ENCODE measurements at places on chromosomes 11 and 22.

DNA sequence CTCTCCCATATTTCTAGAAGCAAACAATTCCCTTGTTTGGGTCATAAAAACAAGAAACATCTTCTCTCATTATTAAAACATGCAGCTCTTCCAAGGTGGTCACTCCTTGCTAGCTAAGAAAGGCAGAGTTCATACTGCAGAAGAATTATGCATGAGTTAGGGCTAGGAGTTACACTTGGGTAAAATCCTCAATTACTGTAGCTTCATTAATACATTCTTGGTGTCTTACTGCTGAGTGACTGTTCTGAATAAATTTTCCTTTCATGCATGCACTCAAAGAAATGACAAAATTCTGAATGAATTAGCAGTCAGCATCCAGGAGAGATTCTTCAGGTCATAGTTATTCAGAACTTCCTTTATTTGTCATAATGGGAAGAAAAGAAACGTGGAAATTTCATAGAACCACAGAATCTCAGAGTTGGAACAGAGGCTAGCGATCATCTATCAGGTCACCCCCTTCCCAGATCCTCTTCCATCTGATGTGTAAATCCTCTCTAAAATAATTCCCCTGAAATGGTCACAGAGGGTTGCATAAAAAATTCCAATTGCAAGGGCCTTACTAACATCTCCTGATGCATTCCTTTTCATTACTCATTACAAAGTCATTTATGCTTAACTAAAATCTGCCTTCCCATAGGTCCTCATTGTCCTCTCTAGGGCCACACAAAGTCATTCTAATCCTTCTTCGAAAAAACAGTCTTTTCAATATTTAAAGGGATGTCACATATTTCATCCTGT is 771.5 kb downstream of the DLG2 start:
- DNase-seq = no peak

DNA sequence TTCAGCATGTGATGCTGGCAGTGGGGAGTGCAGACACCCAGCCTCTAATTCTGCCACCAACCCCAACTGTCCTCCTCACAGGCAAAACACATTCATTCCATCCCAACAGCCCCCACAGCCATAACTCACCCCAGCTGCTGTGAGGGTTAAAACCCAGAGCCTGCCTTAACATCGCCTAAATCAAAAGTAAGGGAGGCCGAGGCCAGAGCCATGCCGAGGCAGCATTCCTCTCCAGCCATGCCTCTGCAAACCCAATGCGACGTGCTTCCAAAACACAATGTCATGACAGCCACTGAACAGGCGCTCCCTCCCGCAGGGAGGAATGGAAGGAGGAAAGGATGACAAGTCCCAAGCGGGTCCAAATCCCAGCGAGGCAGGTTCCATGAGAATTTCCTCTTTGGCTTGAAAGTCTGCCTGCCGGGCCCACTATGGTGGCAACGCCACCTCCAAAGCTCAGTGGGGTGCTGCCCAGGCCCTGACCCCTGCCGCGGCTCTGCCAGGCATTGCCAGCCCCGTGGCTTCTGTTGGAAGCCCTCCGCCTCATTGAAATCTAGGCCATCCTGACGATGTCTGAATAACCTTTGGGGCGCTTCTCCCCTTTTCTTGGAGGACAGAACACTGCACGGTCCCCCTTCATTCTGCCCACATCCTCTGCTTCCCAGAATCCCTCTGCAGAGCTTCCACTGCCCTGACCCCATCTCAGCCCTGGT is 472.3 kb downstream of the BRD1 start:
- peak; percentile 19 for DNase-seq

DNA sequence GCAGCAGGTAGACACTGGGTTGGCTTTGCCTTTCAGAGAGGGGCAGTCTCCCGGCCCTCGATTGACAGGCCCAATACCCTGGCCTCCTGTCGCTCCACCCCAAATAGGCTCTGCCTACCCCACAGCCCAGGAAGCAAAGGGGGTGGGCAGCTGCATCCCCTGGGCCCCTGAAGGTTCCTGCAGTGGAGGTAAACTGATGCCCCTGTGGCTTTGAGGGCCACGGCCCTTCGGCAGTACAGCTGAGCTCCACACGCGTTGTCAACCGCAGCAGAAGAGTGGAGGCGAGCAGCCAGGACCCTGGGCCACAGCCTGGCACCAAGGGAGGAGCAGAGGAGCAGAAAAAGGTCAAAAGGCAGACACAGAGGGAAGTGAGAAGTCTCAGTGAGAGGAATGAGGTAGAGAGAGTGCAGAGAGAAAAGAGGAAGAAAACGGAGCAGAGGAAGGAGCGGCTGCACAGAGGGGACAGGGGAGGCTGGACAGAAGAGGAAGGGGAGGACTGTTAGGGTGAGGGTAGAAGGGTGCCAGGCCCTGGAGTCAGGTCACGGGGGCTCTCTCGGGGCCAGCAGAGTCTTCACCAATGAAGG is 64.0 kb downstream of the SLC22A12 start:
- DNase-seq = no peak

GRCh38 chr11:111330234-111330893 is 32.0 kb downstream of the POU2AF3 start:
- no peak for DNase-seq

DNA sequence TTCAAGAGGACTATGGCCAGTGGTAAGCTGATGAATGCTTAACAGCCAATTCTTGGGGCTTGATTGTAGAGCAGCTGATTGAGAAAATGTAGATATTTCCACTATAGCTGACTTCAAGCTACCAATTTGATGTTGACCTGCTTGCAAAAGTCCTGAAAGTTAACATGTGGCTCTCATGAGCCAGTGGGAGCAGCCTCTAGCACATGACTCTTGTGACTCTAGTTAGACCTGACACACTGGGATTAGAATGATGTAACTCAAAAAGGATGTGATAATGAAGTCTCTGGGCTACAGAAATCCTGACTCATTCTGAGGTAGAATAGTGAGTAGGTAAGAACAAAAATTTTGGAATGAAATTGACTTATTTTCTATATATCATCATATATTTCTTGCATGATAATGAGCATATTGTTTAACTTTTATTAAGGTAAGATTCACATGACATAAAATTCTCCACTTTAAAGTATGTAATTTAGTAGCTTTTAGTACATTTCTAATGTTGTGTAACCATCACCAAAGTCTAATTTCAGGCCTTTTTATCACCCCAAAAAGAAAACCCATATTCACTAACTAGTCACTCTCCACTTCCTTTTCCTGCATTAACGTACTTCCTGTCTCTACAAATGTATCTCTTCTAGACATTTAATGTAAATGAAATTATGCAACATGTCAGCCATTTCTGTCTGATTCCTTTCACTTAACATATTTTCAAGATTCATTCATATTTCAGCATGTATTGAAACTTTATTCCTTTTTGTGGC is 16.1 kb upstream of the OR52H1 start:
- no peak for DNase-seq

DNA sequence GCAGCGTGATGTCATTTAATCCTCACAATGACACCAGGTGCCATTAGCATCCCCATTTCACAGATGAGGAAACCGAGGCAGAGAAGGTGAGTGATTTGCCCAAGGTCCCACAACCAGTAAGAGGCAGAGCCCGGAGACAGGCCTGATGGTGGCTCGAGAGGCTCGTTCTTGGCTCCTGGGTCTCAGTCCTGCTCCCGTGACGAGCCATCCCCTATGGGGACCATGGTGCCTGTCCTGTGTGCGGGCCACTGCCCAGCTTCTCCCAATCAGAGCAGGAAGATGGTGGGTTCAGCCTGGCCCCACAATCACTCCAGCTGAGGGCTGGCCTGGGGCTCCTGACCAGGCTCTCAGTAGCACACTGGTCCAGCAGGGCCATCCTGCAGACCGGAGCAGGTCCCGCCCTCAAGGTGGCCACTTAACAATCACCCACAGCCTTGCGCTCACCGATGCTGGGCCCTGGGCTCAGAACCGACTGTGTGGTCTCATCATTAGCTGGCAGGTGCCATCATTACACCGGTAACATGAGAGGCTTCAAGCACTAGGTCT is 3.6 kb downstream of the ALDH3B1 start:
- DNase-seq = no peak

GRCh38 chr22:22086501-22087158 is 104.0 kb upstream of the TOP3B start:
- DNase-seq = no peak

- DNase-seq = no peak
Measured at GRCh38 chr22:42984814-42985530, 30.0 kb downstream of the PACSIN2 start.

DNA sequence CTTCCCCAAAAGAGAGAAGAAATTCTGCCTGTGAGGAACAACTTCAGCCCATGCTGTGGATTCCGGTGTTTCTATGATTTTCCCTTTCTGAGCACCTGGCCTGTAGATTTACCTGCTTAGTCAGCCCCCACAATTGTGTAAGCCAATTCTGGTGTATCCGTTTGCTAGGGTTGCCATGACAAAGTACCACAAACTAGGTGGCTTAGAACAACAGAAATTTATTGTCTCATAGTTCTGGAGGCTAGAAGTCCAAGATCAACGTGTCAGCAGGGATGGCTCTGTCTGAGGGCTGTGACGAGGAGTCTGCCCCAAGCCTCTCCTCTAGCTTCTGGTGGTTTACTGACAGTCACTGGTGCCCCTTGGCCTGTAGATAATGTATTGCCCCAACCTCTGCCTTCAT is 15.9 kb upstream of the CYB5R2 start:
- no peak for DNase-seq

- no peak for DNase-seq
Measured at GRCh38 chr22:46351767-46352166, 16.3 kb downstream of the TRMU start.

DNA sequence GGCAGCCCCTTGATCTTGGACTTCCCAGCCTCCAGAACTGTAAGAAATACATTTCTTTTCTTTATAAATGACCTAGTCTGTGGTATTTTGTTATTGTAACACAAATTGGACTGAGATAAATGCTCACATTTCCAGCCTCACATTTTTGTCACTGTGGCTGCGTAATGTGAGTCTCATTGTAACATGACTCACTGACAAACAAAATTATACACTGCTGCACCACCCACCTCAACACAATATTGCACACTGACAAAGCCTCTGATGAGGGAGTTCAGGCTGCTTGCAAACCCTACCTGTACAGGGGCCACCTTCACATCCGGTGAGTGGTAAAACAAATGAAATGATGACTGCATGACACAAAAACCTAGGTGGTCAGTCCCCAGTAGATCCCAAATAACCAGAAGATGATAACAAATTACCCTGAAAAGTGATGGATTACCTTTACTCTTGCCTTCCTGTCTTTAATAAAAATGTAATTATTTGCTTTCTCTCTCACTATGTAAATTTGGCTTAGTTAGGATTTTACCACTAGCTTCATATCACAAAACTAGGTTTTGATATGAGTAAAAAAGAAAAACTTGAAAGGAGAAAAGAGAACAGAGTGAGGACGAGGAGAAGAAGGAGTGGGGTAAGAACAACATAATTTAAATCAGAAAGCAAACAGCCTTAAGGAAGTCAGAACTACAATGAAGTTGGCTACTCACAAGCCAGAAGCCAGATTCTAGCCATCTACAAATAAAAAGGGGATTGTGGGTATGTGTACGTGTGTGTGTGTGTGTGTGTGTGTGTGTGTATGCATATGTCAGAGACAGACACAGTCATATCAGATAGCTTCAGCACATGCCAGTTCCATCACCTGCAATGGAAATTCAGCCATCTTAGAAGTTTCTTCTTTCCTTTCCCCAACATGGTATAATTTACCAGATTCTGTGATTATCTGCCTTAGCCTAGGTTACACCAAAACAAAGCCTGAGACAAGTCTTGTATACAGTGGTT is 53.4 kb upstream of the SESN3 start:
- no peak for DNase-seq

GRCh38 chr11:102552447-102553194 is 22.1 kb upstream of the MMP7 start:
- DNase-seq = no peak

- no peak for DNase-seq
Measured at GRCh38 chr22:40452730-40453487, 82.5 kb downstream of the SGSM3 start.

- no peak for DNase-seq
Measured at GRCh38 chr11:86814775-86815174, 14.4 kb downstream of the PRSS23 start.

- no peak for DNase-seq
Measured at GRCh38 chr11:66603072-66603471, 10.1 kb downstream of the CCS start.
